IPS DF 6.9 (cell line): ENCODE measurements at places on chromosomes 11 and 22.
A peak's percentile ranks its signal among the peaks of the same experiment; 100 is the strongest.

DNA sequence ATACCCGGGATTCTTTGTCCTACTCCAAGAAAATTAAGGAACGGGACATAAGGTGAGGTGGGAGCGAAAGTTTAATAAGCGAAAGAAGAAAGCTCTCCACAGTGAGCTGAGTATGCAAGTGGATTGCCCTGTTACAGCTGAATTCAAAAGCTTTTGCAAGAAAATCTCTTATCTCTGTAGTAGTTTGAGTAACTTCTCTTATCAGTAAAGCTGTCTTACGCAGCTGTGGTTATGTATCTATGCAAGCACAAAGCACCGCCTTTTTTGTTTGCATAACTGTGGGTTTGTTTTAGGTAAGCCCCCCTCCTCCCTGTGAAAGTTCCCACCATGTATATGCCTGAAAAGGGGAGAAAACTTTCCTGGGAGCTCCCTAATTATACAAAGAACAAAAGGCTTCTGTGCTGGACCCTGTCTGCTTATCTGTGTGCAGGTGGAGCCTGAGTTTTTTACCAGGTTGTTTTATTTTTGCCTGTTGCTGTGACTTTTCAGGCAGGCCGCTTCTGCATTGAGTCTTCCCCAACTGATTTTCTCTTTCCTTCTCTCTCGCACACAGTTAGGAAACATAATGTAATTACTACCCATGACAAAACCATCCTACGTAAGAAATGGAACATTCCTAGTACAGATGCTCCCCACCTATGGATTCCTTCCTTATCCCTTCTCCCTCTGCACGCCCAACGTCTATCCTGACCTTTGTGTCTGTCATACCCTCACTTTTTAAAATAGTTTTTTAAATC, 837 bp upstream of the PLAAT5 start:
- no peaks in the 10 kb centered on the region for H3K36me3 ChIP-seq
- no peaks in the 10 kb centered on the region for H3K27me3 ChIP-seq
- no peak overlapping the region; the same call in 1 of the 2 replicates for H3K4me3 ChIP-seq
- no peak for DNase-seq
- no peaks in the 10 kb centered on the region; the same call in 1 of the 2 replicates for H3K4me1 ChIP-seq
- H3K27ac ChIP-seq: no peak overlapping the region

DNA sequence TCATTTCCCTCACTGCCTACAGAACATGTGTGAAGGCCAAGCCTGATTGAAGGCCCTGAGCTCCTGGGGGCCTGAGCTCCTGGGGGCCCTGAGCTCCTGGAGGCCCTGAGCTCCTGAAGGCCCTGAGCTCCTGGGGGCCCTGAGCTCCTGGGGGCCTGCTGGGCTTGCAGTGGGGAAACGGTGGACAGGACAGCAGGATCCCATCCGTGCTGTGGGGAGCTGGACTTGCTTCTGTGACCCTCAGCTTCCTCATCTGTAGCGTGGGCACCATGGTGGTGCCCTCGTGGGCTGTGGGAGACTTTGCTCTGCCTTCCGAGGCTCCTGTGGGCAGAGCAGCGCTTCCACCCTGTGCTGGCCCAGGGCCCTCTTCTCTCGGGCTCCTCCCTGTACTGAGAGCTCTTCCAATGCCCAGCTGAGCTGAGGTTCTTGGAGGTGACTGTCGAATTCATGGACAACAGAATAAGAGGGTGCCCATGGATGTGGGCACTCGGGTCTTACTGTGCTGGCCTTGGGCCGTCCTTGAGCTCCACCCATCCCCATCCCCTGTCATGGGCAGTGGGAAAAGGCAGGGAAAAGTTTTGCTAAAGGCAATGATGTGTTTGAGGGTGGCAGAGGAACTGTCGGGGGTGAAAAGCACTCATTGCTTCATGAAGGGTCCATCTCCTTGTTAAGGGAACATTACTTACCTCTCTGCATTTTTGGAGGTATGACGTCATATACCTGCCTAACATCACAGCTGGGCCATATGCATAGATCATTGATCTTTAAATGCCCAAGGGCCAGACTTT, 786.7 kb downstream of the TBC1D22A start:
- H3K27me3 ChIP-seq: no peaks in the 10 kb centered on the region; the same call in 1 of the 2 replicates
- no peak overlapping the region for H3K27ac ChIP-seq
- H3K4me3 ChIP-seq: no peak overlapping the region
- DNase-seq: no peak
- H3K4me1 ChIP-seq: no peaks in the 10 kb centered on the region

DNA sequence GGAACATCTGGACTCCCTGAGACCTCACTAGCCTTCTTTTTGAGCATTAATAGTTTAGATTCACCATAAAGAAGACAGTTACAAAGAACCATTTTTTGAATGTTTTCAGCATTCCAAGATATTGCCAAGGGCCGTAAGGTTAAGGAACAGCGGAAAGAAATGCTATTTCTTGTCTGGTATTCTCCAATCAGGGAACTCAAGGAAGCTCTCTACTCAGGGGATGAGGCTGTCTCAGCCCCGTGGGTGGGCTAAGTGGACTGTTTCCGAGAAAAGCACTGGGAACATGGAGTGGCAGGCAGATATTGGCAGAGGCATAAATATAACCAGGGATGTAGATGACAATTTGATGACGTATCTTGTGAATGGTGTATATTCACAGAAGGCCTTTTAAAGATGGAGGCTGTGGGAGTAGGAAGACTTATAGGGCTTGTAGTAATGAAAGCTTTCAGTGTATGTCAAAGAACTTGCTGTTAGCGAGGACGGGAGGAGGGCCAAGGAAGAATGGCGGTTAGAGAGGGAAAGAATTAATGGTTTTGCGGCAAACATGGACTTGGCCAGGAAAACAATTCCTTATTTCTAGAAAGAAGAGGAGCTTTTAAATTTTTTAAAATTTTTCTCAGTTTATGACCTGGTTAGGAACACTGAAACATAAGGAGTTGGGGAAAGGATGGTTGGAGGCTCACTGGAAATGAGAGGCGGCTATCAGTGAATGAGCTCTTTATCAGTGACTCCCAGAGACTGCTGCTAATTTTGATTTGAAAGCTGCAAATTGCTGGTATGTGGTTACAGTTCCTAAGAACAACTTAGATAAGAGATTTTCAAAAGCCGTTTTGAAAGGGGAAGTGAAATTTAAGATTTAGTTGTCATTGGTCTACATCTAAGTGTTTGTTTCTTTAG, 64.6 kb downstream of the ST3GAL4 start:
- no peaks in the 10 kb centered on the region for H3K27me3 ChIP-seq
- H3K36me3 ChIP-seq: no peaks in the 10 kb centered on the region
- no peak overlapping the region for H3K4me3 ChIP-seq
- no peaks in the 10 kb centered on the region; the same call in 1 of the 2 replicates for H3K4me1 ChIP-seq
- no peak overlapping the region for H3K27ac ChIP-seq

DNA sequence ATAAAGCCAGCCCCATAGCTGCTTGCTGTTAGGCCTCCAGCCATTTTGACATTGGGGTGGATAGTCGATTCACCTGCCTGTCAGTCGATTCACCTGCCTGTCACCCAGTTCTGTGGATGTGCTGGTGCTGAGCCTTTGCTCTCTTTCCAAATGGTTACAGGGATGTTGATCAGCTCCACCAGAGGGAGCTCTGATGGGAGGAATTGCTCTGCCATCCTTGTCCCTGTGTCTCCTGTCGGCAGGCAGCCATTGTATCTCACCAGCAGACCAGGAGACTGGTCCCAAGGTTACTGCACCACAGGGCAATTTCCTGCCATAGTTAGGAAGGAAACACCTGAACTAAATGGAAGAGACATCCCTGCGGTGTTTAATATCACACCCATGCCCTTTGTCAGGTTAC, 6.1 kb downstream of the MPEG1 start:
- H3K4me1 ChIP-seq: no peaks in the 10 kb centered on the region
- 0 out of 2 replicates have a peak, but pooled peaks cover 3% of the 10 kb centered on the region for H3K36me3 ChIP-seq
- DNase-seq: peak; percentile 48
- no peak overlapping the region for H3K27ac ChIP-seq
- no peaks in the 10 kb centered on the region for H3K27me3 ChIP-seq

DNA sequence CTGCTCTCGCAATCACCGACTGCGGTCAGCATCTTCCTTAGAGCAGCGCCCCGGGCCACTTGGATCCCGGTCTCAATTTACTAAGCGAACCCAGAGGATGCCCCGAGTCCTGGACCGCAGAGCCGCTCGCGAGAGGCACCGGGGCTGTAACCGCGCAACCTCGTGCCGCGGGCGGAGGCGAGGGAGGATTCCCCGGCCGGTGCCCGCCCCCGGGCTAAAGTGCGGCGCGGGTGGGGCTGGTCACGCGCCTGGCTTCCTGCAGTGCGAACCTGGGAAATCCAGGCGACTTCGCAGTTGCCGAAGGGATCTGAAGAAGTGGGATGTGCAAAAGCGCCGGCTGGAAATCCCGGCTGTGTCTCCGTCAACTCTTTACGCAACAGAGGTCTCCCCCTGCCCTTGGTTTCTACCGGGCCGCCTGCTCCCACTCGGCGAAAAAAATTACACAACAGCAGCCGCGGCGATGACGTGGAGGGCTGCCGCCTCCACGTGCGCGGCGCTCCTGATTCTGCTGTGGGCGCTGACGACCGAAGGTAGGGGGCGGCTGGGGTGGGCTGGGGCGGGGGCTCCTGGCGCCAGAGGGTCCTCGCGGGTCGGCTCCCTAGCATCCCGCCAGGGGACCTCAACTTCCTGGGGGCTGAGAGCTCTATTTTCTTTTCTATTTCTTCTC, at the start of gene NCR3LG1:
Gene NCR3LG1, plus strand, starts transcription at position 291 of the 667 bp plus-strand sequence. Its CDS starts 170 bp downstream, at position 461.
- no peaks in the 10 kb centered on the region for H3K36me3 ChIP-seq
- peak within 1 kb of the TSS; percentile 48 for H3K4me3 ChIP-seq
- no peak for DNase-seq
- no peak within 1 kb of the TSS for H3K27ac ChIP-seq

DNA sequence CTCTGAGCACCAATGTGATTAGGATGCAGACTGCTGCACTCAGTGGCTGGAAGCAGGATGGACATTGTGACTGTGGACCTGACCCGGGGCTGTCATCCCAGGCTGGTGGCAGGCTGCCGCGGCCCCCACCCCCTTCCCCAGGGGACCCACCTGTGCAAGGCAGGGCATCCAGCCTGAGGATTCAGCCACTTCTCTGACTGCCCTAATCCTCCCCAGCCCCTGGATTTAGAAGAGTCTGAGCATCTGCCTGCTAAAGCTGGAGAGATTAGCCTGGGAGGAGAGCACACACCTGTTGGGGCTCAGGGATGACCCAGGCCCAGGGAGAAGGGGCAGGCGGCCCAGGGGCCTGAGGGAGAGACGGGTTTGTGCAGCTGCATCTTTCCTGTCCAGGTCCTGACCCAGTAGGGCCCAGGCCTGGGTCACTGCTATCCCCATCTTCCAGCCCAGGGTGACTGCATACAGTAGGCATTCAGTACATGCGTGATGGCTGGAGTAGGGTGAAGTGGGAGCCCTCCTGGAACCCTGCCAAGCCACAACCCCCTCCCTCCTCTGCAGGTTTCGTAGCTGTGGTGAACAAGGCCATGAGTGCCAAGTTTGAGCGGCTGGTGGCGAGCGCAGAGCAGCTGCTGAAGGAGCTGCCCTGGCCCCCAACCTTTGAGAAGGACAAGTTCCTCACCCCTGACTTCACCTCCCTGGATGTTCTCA, 12.1 kb downstream of the DPP3 start:
- H3K4me3 ChIP-seq: no peak overlapping the region
- no peak overlapping the region for H3K27ac ChIP-seq
- DNase-seq: no peak
- peaks cover 3% of the 10 kb centered on the region; the same call in 1 of the 2 replicates for H3K4me1 ChIP-seq
- peaks cover 33% of the 10 kb centered on the region for H3K36me3 ChIP-seq
- no peaks in the 10 kb centered on the region for H3K27me3 ChIP-seq

GRCh38 chr11:18563090-18563730, 25.3 kb downstream of the UEVLD start:
- no peak overlapping the region for H3K27ac ChIP-seq
- no peaks in the 10 kb centered on the region for H3K27me3 ChIP-seq
- no peaks in the 10 kb centered on the region for H3K36me3 ChIP-seq
- H3K4me1 ChIP-seq: no peaks in the 10 kb centered on the region
- no peak for DNase-seq

DNA sequence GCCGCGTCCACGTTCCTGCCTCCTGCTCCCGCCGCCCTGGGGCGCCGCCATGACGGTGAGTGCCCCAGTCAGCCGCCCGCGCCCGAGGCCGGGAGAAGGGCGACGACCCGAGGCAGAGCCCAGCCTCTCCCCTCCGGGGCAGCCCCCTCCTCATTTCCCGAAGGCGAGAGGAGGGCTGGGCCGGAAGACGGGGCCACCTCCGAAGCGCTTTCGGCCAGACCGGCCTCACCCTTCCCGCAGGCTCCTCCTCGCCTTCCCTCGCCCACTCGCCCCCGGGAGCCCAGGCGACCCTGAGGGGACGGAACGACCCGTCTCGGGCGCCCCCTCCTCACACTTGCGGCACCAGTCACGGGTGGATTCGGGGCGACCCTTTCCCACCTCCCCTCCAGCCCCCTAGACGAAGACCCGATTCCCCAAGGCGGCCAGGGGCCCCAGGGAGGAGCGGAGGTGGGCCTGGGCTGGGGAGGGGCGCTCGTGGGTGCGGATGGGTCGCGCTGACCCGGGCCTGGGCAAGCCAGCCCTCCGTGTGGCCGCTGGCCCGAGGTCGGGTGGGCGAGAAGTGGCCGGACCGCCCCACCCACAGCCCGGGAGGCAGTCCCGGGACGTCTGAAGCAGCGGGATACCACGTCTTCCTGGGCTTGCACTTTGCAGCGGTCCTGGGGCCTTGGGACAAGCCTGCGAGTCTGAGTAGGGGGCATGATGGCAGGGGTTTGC, 49.7 kb downstream of the TRIOBP start:
- H3K27me3 ChIP-seq: no peaks in the 10 kb centered on the region; the same call in 1 of the 2 replicates
- H3K4me3 ChIP-seq: peak overlapping the region; percentile 54; the same call in 1 of the 2 replicates
- DNase-seq: no peak
- H3K27ac ChIP-seq: no peak overlapping the region
- 0 out of 2 replicates have a peak, but pooled peaks cover 2% of the 10 kb centered on the region for H3K4me1 ChIP-seq

DNA sequence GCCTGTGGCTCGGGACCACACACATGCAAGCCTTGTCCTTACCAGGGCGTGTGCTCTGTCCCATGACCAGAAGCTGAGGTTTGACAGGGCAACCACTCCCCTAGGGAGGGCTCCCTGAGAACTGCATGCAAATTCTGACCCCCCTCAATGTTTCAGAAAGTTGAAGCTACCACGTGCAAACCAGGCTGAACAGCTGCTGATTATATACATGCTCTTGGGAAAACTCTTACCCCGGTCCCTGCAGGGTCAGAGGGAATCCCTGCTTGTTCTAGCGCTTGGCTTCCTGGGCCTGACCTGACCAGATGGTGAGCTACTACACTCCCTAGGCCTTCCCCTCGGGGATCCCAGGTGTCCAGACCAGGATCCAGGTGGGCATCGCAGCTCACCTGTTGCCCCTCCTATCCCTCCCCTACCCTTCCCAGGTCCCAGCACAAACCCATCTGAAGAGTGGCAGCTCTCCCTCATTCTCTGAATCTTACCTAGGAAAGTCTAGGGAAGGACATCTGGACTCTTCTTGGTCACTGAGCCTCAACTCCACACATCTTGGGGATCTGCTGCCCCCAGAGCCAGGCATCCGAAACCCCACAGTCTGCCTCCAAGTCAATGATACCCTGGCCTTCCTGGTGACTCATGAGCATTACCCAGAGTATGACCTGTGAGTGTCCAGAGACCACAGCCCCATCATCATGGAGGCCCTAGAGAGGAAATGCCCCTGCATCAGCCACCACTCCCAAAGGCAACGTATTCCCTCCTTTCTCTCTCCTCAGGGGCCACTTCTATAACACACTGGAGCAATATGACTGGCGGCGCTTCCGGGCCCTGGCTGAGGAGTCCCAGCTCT, 61.5 kb downstream of the BTG4 start:
- peaks cover 7% of the 10 kb centered on the region; the same call in 1 of the 2 replicates for H3K4me1 ChIP-seq
- no peaks in the 10 kb centered on the region for H3K27me3 ChIP-seq
- no peak overlapping the region for H3K27ac ChIP-seq
- H3K36me3 ChIP-seq: no peaks in the 10 kb centered on the region
